Kidney epithelial cell (primary cell): ENCODE measurements at places on chromosomes 4 and X. TPM values are rescaled to one million over a fixed set of nuclear protein-coding genes. Genes with fewer than 3 reads are reported as not detected.

The FREM3 gene
- total RNA-seq, result 0.07 TPM in 1 of 2 replicates, not detected in the other

The ARHGAP36 gene
- total RNA-seq, result not detected in 2 replicates

The MMRN1 gene
- total RNA-seq, result not detected in 2 replicates

The MAEA gene
- 79.1 and 88.7 TPM in 2 replicates for total RNA-seq

The TCEAL7 gene
- total RNA-seq, result 23.1 and 40.1 TPM in 2 replicates

The CLIC2 gene
- not detected in 2 replicates for total RNA-seq

The FATE1 gene
- total RNA-seq, result not detected in 2 replicates

The ABCG2 gene
- total RNA-seq, result under 0.01 and 0.21 TPM in 2 replicates

The NCAPG gene
- 2.7 and 6.2 TPM in 2 replicates for total RNA-seq

The AKAP4 gene
- total RNA-seq, result not detected in 2 replicates

The IL1RAPL1 gene
- 0.07 TPM in 1 of 2 replicates, not detected in the other for total RNA-seq

The COL4A5 gene
- 17.8 and 23.8 TPM in 2 replicates for total RNA-seq

The ADH1C gene
- 0.21 and 1.7 TPM in 2 replicates for total RNA-seq

The MID1 gene
- 13.5 and 18.2 TPM in 2 replicates for total RNA-seq
